Naive thymus-derived CD4-positive, alpha-beta T cell (primary cell): ENCODE measurements at places on chromosomes 2 and 18.

- no peak for DNase-seq
Observed at GRCh38 chr2:145095641-145096435, 575.9 kb upstream of the ZEB2 start.

DNA sequence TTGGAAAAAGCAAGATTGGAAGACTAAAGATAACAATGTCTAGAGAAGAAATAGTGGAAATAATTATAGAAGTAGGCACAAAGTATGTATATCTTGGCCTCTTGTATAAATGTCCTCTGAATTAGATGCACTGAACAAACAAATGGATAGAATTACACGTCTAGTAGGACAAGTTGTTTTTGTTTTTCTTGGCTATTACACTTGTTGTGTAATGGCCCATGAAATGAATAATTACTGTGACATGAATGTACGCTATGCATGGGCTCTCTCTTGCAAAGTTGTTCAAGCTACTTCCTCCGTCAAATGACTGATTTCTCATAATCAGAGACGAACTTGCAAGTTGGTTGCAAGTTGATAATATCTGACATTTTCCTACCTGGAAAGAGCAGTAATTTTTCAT is 126.2 kb downstream of the PDE1A start:
- DNase-seq, result no peak

GRCh38 chr2:3094318-3094717 is 283.3 kb downstream of the EIPR1 start:
- no peak for DNase-seq

- DNase-seq, result no peak
Observed at GRCh38 chr2:126857502-126857901, 41.2 kb upstream of the TEX51 start.

- DNase-seq, result no peak
Observed at GRCh38 chr2:153509133-153509532, 30.6 kb upstream of the RPRM start.

GRCh38 chr2:116340690-116341089 is 1473.8 kb upstream of the DDX18 start:
- DNase-seq, result no peak

- DNase-seq, result no peak
Observed at GRCh38 chr2:215881582-215881981, 131.8 kb downstream of the MREG start.

DNA sequence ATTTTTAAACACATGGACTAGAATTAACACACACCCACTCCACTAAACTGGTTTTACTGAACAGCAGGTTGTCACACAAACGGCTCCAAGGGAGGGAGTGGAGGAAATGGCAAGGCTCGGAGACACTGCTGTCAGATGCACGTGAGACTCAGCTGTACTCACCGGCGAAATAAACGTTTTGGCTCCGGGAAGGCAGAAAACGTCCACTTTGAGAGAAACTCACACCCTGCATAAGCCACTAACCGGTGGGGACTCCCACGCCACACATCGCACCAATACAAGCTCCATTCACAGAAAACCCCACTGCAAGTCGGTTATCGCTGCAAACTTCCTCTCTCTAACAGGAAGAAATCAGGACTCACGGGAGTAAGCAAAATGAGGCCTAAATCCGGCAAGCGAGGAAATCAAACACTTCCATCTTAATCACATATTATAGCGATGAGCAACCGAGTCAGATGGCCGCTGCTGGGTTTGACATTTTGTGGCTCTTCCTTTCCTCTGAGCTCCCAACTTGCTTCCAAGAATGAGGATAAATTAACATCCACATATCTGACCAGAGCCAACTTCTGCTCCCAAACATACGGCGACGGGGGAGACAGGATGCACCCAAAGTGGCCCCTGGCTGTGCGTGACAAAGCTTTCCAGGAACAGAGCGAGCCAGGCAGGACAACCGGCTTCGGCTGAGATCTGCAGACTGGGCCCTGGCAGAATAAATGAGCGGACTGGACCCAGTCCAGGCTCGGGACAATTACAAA is 63.5 kb downstream of the HDAC4 start:
- DNase-seq, result no peak

DNA sequence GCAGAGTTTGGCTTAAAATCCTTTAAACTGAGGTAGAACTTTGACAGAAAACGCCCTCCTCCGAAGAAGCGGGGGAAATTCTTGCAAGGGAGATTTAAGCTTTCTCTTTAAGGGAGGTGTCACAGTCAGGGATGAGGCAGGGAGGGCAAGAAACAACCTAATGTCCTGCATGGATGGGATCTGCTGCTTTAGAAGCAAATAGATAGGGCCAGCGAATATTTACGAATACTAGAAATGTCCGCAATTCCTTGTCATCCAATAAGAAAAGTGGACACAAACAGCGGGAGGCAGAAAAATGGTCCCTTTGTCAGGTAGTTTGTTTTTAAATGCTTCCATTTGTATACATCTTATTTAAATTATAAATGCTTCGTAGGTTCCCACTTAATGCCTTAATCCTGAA is 12.0 kb downstream of the MEIS1 start:
- DNase-seq, result no peak
